ENCODE measurements at places on chromosomes 3 and 15.

DNA sequence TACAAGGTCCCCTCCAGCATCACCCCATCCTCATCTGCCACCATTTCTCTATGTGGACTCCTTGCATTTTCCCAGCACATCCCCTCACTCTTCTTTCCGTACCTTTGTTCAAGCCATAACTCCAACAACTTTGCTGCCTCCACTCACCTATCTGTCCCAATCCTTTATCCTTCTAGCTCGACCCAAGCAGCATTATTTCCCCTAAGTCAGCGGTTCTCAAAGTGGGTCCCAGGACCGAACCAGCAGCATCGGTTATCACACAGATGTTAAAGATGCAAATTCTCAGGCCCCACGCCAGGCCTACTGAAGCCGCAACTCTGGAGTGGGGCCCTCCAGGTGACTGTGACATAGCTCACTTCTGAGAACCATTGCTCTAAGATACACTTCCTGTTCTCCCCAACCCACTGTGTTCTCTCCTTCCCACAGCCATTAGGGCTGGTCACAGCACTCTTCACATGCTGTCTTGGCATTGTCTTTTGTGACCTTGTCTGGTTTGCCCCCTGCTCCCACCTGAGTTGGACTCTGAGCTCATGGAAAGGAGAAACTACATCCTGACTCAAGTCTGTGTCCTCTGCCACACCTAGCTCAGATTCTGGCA is 56.2 kb downstream of the AAGAB start:
- DNase-seq, result no peak

GRCh38 chr3:135495891-135496290 is 469.6 kb upstream of the PPP2R3A start:
- DNase-seq, result no peak

DNA sequence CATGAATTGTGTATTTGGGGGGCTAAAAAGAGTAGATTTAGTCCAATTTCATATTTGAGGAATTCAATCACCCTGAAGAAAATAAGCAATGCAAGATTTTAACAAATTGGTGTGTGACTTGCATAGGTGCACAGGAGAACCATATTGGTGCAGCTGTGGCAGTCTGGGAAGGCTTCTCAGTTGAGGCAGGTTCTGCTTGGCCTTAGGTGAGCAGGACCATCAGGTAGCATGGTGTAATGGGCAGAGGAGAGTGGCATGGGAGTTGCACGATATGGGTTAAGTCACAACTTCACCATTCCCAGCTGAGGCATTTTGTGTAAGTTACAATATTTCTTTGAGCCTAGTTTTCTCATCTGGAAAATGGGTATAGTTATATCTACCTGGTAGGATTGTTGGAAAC is 10.5 kb downstream of the EBLN2 start:
- DNase-seq, result no peak

GRCh38 chr15:94317211-94317610 is 85.8 kb downstream of the MCTP2 start:
- no peak for DNase-seq

GRCh38 chr3:122299872-122300460 is 25.1 kb upstream of the CSTA start:
- DNase-seq, result no peak

DNA sequence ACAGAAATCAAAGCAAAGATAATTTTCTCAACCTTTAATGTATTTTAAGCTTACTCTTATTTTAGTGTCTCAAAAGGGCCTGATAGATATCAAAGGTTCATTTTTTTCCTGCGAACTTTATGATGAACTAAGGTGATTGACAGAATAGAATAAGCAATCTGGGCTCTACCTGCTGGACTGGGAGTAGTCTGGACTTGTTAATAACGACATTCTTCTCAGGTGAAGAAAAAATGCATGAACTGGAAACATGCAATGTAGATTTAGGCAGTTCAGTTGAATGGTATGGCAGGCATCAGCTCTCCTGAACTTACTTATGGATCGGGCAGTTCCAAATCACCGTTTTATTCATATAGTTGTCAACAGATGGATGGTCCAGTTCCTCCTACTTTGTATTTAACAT is 189.7 kb upstream of the ZBTB20 start:
- no peak for DNase-seq

DNA sequence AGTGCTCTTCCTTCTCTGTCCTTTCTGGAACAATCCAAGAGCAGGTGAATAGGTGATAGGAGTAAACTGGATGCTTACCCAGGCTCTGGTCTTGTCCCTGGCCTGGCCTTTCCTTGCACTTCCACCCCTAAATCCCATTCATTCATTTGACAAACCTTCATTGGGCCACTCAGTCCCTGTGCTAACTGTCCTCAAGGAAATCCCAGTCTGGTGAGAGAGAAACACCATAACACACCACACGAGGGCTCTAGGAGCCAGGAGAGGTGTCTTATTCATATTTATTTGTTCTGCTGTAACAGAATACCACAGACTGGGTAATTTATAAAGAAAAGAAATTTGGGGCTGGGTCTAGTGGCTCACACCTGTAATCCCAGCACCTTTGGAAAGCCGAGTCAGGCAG is 22.8 kb downstream of the EFCC1 start:
- no peak for DNase-seq

- DNase-seq, result no peak
Observed at GRCh38 chr3:177754508-177754921, 557.2 kb upstream of the TBL1XR1 start.

DNA sequence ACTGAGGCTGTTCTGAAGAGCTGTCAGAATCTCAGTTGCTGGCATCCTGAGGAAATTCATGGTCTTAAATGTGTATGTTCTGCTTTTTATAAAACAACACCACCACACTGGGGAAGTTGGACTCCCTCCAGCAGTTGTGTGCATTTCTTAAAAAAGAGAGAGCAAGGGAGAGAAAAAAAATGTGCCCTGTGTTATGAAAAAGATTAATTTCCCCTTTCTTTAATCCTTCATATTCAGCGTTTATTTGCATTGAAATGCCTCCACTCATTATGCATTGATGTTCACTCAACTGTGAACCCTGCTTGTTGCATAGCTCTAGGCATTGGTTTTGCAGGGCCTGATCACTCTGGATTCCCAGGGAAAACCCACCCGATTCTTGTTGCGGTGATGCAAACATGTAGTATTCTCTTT is 4.4 kb upstream of the ZNF609 start:
- no peak for DNase-seq

- DNase-seq, result no peak
Observed at GRCh38 chr3:69197922-69198530, 75.6 kb upstream of the LMOD3 start.

- DNase-seq, result no peak
Observed at GRCh38 chr3:10580426-10580825, 75.0 kb upstream of the ATP2B2 start.

GRCh38 chr3:149620291-149621020 is 37.4 kb downstream of the WWTR1 start:
- DNase-seq, result peak; percentile 60

GRCh38 chr3:73765878-73766545 is 141.3 kb upstream of the PDZRN3 start:
- peak; percentile 47 for DNase-seq

GRCh38 chr3:101182734-101183133 is 137.6 kb downstream of the IMPG2 start:
- DNase-seq, result no peak

- DNase-seq, result no peak
Observed at GRCh38 chr3:12911881-12912415, 70.6 kb upstream of the RPL32 start.
